Amygdala (tissue), 56 donors: ENCODE measurements at places on chromosomes 13 and 19.

DNA sequence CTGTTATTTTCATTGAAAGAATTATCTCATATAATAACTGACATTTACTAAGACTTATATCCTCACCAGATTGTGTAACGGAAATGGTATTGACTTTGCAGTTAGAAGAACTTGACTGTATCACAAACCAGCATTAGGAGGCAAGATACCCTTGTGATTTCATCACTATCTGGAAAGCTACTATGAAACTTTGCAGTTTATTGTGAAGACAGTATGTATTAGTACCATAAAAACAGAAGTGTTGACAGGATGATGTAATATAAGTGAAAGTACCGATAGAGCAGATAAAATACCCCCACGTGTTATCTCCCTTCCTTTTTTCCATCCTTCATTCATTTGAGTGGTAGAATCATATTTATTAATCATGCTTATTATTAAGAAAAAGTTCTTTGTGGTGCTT, 365.7 kb upstream of the KLHL1 start:
- no peak for DNase-seq

DNA sequence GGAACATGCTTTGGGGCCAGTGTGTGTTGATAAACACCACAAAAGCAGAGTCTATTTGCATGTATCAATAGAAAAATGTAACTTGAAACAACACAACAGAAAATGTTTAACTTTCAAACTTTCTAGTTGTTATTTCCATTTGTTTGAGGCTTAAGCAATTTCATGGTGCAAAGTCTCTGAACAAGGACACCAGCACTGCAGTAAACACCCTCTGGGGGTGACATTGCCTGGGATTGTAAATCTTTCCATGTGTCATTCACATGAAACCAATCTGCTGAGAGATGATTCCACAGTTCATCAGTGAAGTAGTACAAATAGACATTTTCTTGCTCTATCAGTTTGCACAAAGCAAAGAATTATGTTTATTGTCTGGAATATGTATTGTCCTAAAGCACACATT, 124.5 kb downstream of the ITGBL1 start:
- DNase-seq = no peak

GRCh38 chr13:94366677-94367076, 112.8 kb downstream of the DCT start:
- no peak for DNase-seq

DNA sequence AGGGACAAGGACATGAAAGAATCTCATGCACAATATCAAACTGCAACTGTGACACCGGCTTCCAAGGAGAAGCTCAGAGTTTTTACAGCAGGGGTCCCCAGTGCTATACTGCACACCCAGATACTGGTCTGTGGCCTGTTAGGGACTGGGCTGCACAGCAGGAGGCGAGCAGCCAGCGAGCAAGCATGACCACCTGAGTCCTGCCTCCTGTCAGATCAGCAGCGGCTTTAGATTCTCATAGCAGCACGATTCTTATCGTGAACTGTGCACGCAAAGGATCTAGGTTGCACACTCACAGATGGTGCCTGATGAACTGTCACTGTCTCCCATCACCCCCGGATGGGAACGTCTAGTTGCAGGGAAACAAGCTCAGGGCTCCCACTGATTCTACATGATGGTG, 13.1 kb upstream of the CD22 start:
- DNase-seq = no peak

- no peak for DNase-seq
These were observed 412.5 kb upstream of the PCDH9 start for GRCh38 chr13:67642657-67643056.

DNA sequence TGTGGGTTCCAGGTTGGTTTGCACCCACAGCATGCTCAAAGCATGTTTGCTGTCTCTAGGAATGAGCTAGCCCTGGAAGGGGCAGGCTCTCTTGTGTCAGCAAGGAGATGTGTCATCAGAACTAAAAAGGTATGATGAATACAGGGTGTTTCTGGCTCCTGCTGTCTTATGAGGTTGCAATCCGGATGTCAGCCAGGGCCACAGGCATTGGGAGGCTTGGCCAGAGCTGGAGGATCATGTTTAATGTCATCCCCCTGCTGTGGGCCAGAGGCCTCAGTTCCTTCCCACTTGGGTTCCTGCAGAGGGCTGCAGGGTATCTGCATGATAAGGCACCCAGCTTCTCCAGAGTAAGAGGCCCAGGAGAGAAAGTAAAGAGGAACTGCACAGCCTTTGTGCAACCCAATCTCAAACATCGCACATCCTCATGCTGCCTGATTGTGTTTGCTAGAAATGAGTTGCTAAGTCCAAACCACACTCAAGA, 193.6 kb downstream of the COL4A1 start:
- DNase-seq = no peak

DNA sequence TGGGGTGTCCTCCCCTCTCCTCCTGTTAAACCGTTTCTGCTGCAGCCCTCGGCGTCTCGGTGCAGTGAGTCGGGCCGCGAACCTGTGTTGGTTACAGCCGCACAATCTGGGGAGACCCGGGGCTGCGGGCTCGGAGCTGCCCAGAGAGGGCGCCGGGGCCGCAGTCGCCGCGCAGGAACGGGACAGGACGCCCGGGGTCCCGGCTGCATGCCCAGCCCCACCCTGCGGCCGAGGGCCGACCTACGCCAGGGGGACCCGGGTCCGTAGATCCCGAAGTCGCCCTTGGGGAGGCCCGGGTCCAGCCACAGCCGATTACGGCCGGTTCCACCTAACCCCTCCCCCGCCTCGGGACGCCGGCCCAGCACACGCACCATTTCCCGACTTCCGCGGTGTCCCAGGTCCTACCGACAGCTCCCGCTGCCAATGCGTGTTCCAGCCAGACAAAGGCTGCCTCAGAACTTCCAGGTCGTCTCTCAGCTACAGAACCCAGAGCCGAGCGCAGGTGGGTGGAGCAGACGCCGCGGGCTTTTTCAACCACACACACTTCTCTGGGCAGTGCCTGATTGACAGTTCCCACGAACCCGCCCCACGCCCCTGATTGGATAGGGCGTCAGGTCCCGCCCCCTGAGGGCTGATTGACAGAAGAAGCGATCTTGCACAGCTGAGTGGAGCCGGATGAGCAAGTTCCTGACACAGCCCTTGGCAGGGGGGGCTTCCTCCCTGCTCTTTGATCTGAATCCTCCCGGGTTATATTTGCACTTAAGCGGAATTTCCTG, at the start of gene ZNF443:
ZNF443 (minus strand) TSS at position 481 of the 776 bp plus-strand sequence; CDS start at position 374, 107 bp downstream.
- peak; percentile 94 for DNase-seq

DNA sequence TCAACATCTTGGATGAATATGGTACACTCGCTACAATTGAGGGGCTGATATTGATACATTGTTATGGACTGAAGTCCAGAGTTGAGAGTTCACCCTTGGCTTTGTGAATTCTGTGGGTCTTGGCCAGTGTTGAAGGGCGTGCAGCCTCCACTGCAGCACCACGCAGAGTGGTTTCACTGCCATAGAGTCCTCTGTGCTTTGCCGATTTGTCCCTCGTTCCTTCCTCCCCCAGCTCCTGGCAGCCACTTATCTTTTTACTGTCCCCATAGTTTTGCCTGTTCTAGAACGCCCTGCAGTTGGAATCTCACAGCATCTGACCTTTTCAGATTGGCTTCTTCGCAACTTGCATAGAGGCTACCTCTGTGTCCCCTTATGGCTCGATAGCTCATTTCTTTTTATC, 57.3 kb upstream of the IRS2 start:
- no peak for DNase-seq

DNA sequence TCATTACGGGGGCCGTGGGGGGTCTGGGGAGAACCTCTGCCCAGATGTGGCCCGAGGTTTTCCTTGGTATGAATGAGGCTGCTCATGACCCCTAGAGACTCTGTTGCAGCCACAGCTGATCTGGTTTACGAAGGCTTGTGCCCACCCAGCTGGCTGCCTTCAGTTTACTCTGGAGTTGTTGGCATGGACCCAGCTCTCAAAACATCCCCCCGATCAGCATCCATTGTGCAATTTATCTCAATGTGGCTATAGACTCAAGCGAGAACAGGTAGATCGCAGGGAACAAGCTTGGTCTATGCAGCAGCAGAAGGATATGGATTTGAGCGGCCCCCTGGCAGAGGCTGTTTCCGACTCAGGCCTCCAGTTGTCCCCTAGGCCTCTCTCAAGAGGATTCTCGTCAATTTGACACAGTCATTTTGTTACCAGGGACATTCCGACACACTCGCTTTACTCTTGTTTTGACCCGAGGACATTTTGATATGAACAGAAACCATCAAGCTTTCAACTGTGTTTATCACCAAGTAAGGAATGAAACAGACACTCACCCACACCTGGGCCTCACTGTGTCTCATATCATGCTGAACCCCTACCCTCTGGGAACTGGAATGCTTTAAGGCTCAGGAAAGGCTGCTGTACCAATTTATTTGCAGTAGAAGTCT, 161.5 kb downstream of the KATNAL1 start:
- DNase-seq = no peak

GRCh38 chr13:37868691-37869505, 674 bp downstream of the TRPC4 start:
- no peak for DNase-seq

GRCh38 chr13:66693656-66694055, 536.5 kb downstream of the PCDH9 start:
- no peak for DNase-seq

- DNase-seq = no peak
These were observed 108.3 kb downstream of the ABCC4 start for GRCh38 chr13:95192998-95193397.

GRCh38 chr19:39438270-39438934, 2.7 kb upstream of the RPS16 start:
- DNase-seq = no peak

- no peak for DNase-seq
These were observed 709.3 kb upstream of the KLHL1 start for GRCh38 chr13:70817576-70817975.

DNA sequence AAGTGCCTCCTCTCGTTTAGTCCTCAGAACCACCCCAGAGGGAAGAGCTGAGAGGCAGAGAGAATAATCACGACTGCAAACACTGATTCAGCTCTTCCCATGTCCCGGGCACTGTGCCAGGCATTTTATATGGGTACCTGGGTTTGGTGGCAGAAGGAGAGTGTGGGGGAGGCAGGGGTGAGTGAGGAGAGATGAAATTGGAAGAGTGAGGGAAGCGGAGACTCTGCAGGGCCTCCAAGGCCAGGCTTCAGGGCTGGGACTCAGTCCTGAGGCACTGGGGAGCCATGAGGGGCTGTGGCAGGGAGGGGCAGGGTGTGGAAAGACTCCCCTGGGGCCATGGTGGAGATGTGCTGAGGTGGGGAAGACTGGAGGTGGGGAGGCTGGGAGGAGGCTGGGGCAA, 8.7 kb downstream of the SYNGR4 start:
- DNase-seq = no peak

GRCh38 chr19:40827386-40828247, 22.6 kb downstream of the CYP2A6 start:
- DNase-seq = no peak

- no peak for DNase-seq
These were observed 66.7 kb downstream of the LRRC63 start for GRCh38 chr13:46278474-46278873.

GRCh38 chr19:21358768-21359451, at the start of gene ZNF738:
Gene ZNF738 (plus strand): TSS chr19:21359000. CDS start chr19:21359141, 141 bp downstream.
- peak; percentile 95 for DNase-seq

DNA sequence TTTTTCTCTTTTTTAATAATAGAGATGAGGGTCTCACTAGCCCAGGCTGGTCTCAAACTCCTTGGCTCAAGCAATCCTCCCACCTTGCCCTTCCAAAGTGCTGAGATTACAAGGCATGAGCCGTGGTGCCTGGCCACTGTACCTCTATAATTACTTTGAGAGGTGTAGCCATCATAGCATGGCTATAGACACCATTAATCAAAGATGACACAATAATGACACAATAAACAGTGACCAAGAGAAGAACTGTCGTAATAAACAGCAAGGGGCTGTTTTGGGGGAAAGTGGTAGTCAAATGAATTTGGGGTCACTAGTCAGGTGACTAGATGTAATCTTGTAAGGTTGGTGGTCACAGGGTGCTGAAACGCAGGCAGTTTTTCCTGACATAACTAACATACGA, 30.4 kb downstream of the KLF5 start:
- no peak for DNase-seq
